NCI-H446 treated with DMSO at 0.1 percent for 48 hours (cell line): ENCODE measurements at places on chromosomes 1 and 21.
A peak's percentile ranks its signal among the peaks of the same experiment; 100 is the strongest.

DNA sequence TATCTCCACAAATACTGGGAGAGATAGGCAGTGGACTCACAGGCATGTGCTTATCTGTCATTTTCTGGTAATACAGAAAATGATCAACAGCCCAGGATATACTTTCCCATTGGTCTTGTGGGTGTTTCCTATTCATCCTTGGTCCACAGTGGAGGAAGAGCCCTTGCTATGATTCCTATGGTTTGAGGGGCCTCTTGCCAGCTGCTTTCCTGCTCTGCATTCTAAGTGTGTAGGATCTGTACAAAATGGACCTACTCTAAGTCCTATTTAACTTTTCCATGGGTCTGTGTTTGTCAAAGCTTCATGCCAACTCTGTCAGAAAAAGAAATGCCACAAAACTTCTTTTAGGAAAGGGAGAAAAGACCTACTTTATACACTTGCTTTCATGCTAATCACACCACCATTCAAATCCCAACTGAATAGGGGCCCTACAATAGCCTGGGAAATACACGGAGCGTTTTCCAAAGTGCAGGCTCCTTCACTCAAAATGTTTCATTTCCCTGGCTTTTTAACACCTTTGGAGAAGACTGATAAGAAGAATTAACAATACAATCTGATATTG lies 16.4 kb downstream of the PLPP3 start:
- no peak for DNase-seq

DNA sequence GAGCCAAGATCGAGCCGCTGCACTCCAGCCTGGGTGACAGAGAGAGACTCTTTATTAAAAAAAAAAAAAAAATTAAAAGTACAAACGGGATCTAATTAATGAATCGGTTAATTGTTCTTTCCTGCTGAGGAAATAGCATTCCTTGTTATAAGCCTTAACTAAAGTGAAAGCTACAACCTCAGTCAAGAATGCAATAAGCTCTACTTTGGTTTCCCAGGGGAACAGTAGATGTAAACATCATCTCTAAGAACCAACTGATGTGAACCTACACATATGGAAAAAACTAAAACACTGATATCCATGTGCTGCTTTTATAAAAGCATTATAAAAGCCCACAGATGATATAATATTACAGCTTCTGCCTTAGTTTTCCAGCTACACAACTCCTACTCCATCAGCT lies 41.9 kb downstream of the LPGAT1 start:
- DNase-seq, result no peak

- no peak for DNase-seq
Measured at GRCh38 chr1:59502009-59502691, 205.3 kb downstream of the FGGY start.

DNA sequence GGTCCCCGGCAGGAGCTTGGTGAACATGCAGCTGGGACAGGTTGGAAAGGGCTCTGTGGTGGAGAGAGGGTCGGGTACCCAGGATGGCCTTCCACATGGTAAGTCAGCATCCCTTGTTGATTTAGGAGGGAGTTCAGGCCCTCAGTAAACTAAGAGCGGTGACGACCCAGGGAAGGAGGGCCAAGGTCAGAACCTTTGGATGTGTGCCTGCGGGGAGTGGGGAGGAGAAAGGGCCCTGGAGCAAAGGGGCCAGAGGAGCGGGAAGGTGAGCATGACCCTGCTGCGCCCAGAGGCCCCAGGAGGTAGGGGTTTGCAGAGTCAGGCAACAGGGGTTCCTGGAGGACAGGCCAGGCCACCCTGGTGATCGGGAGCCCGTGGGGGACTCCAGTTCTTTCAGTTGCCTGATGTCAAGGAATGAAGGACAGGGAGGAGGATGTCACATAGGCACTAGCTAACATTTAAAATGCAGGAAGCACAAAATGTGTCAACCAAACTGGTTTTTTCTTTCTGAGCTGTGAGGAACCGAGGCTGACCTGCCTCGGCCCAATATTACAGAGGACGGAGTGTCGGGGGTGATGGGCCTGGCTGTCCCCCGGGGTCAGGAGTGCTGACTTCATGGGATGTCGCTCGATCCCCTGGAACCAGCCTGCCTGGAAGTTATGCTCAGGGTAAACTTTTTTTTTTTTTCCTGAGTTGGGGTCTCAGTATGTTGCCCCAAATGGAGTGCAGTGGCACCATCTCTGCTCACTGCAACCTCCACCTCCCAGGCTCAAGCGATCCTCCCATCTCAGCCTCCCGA lies 117.4 kb upstream of the SLC45A1 start:
- DNase-seq, result no peak

DNA sequence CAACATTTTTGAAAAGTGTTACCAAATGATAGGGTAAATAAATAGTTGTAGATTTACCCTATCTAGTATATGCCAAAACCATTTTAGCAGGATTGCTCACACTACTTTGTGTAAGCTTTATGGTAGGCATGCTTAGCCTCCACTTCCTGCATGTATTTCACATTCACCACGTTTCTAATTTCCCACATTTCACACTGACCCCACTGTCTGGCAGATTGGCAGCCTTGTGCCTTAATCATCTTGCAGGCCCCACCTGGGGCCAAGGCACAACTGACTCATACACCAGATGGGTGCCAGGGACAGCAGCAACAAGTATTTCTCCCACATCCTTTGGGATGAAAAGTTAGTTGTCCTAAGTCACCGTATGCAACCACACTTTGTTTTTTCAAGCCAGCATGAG lies 21.2 kb upstream of the CENPF start:
- peak; percentile 32 for DNase-seq

DNA sequence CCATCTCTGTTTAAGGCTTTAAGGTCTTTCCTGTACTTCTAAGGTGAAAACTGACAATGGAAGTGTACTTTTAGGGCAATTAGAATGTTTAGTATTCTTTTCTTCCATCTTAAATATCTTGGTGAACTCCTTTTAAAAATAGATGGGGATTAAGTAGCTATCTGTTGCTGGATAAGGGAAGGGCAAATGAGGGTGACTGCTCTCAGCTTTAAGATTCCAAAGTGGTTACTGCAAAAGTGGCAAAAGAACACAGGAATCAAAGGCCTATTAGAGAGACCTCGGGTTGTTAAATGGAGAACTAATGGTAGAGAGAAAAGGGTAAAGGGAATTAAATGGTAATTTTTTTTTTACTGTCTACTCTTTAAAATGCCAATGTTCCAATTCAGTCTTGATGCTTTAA lies 774.1 kb upstream of the B3GALT2 start:
- no peak for DNase-seq
